Keratinocyte (primary cell): ENCODE measurements at places on chromosomes 1 and 21. TPM values are rescaled to one million over a fixed set of nuclear protein-coding genes. Genes with fewer than 3 reads are reported as not detected.

Gene WDR64
- polyA plus RNA-seq: not detected in 3 replicates

Gene CHI3L1
- 0.11 to 1.2 TPM (median 0.20 TPM) in 3 replicates for polyA plus RNA-seq

Gene TAS1R1
- polyA plus RNA-seq: not detected in 3 replicates

Gene CATSPERE
- polyA plus RNA-seq: 0.12 to 0.64 TPM (median 0.42 TPM) in 3 replicates

Gene SYTL1
- 15.5 to 34.0 TPM (median 15.6 TPM) in 3 replicates for polyA plus RNA-seq

Gene ADAM30
- not detected in 3 replicates for polyA plus RNA-seq

Gene INSRR
- not detected in 3 replicates for polyA plus RNA-seq

Gene ETS2
- polyA plus RNA-seq: 58.5 to 61.4 TPM (median 60.3 TPM) in 3 replicates

Gene KCNK1
- 14.0 to 17.5 TPM (median 17.3 TPM) in 3 replicates for polyA plus RNA-seq

Gene LRRC41
- 51.2 to 77.6 TPM (median 70.8 TPM) in 3 replicates for polyA plus RNA-seq

Gene GPATCH4
- polyA plus RNA-seq: 31.8 to 48.9 TPM (median 43.5 TPM) in 3 replicates
